ENCODE measurements at places on chromosomes 1 and 21.

DNA sequence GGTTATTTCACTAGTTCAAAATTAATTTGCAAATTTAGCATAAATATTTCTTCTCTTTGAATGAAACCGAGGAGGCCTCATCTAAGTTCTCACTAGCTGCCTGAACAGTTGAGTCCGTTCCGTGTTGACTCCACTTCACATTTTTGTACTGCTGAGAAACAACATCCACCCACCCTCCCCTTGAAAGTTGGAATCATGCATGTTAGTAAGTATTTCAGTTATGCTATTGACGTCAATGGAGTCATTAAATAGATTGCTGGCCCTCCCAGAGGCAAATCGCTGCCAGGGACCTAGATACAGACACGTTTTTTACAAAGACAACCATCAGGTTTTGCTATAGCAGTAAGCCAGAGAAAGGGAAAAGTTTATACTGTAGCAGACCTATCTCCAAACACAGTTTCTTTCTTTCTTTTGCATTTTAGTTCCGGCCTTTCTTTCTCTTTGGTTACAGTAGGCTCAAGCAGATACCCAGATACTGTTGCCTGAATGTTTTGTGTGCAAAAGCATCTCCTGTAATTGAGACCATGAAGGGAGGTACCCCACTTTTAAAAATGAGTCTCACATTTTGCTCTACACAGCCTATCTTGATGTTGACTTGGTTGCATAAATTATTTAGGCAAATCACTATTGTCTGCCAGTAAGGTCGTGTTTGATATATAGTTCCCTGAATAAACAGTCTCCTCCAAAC is 262.6 kb upstream of the SGIP1 start:
- DNase-seq, result peak; percentile 90

- DNase-seq, result no peak
Measured at GRCh38 chr1:49163031-49163430, 386.3 kb upstream of the BEND5 start.

DNA sequence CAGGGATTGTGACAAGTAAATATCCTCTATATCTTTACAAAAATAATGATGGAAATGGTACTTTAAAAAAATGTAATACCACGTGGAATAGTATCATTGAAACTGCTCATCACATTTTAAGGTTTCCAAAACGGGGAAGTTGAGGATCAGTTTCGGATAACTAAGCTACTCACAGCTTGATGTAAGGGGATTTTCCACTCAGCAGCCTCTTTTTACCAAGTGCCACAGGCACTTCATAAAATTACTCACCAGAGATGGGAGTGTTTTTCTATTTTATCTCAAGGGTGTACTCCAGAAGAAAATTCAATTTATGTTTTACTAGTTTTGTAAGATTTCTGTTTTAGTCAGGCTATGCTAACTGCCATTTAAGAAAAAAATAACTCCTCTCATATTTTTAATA is 91.7 kb downstream of the TPR start:
- no peak for DNase-seq

DNA sequence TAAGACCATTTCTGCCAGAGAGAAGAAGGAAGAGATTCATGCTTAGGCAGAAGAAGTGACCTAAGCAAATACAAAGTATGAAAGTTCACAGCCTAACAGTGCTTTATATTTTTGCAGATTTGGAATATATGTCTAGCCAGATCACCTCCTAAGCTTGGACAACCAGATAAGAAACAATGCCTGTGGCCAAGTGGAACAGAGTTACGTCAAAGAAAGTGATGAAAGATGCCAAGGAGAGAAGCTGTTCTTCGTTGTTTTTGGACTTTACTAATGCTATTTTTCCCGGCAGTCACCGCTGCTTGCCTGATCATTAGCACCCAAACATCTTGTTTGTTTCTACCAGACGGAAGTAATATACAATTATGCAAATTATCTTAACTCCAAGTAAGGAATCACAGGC is 489.2 kb upstream of the C1orf87 start:
- DNase-seq, result no peak

DNA sequence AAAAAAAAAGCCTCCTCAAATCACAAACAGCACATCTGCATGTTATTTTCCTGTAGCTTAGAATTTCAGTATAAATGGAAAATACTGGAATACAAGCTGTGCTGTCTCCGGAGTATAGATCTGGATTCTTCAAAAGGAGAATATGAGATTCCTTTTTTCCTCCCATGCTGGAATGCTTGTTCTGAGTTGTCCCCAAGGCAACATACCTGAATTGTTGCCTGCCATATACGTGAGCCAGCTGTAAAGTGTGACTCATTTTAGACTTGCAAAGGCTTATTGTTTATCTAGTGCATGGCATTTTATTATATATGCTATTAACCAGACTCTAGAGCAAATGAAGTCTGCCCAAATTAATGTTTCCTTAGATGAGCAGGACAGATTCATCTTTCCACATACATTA is 95.0 kb upstream of the C1orf105 start:
- DNase-seq, result no peak

DNA sequence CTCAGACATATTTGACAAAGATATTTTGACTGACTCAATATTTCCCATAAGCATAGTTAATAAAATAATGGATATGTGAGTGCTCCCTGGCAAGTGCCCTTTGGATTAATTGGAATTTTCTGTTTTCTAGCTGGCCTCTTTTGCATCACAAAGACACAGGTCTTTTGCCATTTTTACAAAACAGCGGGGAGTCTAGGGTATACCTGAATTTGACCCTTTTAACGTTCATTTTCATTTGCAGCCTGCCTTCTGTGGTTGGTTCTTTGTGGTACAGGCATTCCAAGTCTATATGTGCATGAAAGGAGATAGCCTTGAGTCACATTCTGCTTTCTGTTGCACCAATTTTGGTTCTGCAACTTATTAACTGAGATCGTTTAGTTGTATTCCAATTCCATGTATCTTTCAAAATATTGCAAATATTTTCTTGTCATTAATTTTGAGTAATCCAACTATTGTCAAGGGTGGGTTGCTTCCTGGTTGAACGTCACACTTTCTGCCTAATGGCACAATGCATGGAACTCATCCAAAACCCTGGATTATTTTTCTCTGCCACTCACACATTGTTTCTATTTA is 171.7 kb downstream of the CRB1 start:
- DNase-seq, result no peak

- DNase-seq, result peak; percentile 70
Measured at GRCh38 chr1:92310185-92310597, 11.3 kb downstream of the RPAP2 start.

GRCh38 chr1:74895411-74895810 is 162.5 kb downstream of the TYW3 start:
- no peak for DNase-seq

GRCh38 chr21:18985584-18985983 is 582.0 kb upstream of the TMPRSS15 start:
- no peak for DNase-seq

DNA sequence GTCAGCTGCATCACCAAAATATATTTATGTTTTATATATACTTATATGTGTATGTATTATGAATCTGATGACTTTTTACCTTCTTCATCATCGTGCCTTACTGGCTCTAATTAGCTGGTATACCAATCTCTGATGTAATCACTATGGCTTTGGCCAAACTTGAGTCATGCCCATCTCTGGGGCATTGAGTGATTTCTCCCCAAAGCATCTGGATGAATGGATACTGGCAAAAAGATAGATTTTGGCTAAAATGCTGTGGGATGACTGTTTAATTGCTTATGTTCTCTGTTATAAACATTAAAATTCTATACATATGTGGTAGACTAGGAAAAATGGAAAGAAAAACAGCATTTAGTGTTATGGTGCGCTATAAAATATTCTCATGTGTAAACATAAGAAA is 19.6 kb downstream of the CDKN2C start:
- DNase-seq, result no peak

GRCh38 chr1:226903819-226904716 is 33.7 kb downstream of the PSEN2 start:
- no peak for DNase-seq

DNA sequence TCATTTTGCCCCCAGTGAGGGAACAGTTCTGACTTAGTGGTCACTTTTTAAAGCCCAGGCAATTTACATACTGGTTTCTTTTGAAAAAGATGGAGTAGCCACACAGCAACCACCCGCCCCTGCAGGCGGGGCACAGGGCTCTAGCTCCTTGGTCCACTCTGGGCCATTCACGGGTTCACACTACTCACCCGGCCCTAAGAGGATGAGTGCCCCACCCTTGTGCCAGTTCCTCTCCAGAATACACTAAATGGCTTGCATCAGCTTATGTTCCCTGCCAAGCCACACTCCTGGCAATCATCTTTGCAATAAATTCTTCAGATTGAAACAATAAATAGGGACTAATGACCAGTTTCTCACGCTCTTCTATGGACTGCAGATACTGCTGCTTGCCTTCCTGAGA is 15.7 kb upstream of the ATP13A2 start:
- no peak for DNase-seq

DNA sequence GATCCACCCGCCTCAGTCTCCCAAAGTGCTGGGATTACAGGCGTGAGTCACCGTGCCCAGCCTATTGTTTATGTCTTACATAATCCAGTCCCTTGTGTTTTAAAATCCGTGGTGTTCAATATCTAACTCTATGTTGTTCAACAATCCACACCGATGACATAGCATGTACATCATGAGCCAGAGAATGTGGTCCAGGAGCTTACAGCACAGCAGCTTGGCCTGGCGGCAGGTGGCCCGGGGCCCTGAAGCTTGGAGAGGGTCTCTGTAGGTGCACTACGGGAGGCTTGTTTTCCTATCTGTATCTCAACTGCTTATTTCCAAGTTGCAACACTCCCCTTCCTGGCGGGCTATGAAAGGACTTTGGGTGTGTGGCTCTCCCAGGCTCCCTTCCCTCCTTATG is 138.4 kb downstream of the ADSS2 start:
- DNase-seq, result no peak

DNA sequence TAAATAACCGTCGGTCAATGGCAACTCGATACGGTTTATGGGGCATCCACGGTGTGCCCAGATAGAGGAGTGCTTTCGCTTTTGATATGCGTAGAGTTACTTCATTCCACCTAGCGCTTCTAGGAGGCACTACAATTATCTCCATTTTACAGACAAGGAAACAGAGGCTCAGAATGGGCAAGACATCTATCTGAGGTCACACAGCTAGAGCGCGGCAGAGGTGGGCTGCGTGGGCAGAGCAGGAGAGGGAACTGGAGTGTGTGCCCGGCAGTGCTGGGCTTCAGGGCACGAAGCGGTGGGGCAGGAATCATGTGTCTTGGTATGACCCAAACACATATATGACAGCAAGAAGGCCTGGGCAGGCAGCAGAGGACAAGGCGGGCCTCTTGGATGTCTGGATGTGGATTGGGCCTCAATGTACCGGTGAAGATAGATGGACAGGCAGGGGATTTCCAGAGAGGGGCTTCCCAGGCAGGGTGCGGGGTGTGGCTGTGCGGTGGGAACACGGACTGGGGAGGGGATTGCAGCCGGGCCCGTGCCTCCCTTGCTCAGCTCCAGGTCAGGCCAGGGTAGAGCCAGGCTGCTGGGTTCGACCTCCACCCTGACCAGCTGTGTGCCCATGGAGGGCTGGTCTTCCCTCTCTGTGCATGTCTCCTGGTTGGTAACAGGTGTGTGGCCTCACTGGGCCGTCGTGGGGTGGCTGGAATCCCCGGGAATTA is 21.2 kb downstream of the TP73 start:
- no peak for DNase-seq
